Stimulated activated CD8-positive, alpha-beta memory T cell treated with anti-CD3 and anti-CD28 coated beads, Interleukin-15, amount 100 ng/mL, for 1 hour (primary cell): ENCODE measurements at places on chromosomes 2 and 18.

DNA sequence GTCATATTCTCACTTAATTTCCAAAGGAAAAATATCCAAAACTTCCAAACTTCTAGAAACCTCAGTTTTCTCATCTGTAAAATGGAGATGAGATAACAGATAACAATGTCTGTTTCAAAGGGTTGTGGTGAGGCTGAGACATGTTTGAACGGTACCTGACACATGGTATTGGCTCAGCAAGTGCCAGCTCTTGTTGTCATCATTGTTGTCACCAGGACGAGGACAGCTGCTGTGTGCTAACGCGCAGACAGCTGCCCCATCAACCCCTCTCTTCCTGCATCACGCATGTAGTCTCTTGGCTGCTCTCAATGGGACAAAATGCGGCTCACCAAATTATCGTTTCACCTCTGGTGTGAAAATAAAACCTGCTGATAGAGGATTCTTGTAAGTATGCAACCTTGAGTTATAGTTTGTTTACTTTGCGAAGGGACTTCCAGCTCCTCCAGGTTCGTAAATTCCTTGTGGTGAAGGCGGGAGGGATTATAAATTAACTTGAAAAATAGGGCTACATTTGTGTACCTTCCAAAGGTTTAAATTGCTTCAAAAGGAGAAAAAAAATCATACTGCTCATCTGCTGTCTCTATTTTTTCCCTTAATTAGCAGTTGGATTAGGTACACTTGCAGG is 605.4 kb downstream of the BCL11A start:
- DNase-seq, result no peak

GRCh38 chr18:67589325-67589724 is 72.8 kb upstream of the DSEL start:
- DNase-seq, result no peak

DNA sequence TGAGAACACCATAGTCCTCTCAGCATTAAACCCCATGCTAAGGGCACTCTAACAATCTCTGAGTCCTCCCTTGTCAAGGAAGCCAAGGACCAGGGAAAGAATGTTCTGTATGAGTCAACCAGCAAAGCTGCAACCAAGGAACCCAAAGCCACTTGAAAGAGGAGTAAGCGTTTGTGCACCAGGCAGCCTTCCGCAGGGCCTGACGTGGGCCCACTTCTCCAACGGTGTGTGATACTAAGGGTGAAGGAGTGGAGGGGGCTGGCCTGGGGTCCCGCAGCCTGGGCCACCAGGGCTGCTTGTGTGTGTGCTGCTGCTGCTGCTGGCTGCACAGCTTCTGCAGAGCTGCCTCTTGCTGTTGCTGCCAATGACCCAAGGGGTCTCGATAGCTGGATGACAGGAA is 30.1 kb upstream of the GALNT14 start:
- DNase-seq, result no peak

DNA sequence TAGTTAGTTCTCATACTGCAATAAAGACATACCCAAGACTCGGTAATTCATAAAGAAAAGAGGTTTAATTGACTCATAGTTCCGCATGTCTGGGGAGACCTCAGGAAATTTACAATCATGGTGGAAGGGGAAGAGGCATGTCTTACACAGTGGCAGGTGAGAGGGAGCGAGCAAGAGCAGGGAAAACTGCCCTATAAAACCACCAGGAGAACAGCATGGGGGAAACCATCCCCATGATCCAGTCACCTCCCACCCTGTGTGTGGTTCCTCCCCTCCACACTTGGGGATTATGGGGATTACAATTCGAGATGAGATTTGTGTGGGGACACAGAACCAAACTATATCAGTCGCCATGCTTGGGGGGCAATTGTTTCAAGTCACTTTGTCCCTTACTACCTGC is 1.1 kb upstream of the SSB start:
- DNase-seq, result no peak

DNA sequence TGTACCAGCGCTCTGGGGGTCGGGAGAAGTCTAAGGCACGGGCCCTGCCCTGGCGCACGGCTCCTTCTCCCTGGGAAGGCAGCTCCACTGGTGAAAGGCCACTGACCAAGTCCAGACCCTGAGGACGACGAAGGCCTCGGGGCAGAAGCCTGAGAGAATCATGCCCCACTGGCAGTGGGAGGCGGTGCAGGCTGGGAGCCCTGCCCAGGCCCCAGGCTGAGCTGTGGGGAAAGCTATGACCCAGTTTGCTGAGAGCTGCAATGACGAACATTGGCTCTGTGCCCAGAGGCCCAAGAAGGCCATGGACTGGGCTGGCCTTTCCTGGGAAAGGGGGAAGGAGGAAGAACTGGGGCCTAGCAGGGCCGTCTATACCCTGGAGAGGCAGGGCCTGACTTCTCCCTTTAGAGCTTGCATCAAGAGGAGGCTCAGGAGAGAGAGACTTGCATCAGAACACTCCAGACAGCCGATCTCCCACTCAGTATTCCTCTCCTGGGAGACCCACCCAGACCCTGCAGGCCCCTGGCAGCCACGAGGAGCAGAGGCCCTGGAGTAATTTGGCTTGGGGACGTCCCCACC is 32.9 kb downstream of the HS1BP3 start:
- no peak for DNase-seq

GRCh38 chr2:73922681-73923080 is 4.0 kb upstream of the DGUOK start:
- DNase-seq, result no peak

DNA sequence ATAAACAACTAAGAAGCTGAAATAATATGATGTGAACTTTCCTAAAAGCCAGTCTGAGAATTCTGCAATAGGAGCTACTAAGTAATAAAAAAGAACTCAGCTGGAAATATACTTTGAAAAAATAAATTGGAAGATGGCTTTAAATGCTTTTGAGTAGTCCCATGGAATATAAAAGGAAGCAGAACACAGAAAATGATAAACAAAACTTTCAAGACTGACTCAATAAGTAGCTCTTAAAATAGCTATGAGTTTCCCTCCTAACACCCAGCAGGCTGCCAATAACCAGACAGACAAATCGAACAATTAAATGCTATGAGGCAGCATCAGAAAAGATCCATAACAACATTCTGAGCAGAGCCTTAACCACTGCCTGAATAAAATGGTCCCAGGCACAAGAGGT is 319.9 kb downstream of the DPP10 start:
- no peak for DNase-seq

DNA sequence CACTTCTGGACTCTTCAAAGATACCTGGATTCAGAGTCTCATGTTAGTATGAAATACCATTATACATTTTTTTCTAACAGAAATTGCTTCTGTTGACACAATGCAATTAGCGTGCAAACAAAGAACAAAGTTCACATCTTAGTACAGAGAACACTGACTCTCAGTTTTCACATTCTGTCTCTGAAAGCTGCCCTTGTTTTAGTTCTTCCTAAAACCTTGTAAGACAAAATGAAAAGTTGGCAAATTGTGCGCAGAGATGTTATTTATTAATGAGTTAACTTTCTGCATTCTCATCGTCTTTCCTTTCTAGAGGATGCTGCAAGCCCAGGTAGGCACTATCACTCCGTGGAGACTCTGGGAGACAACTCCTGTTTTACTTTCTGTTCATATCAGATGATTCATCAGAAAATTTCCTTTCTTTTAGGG is 377.3 kb upstream of the POU3F3 start:
- DNase-seq, result no peak

GRCh38 chr2:28360058-28360717 is 32.5 kb upstream of the FOSL2 start:
- DNase-seq, result no peak

DNA sequence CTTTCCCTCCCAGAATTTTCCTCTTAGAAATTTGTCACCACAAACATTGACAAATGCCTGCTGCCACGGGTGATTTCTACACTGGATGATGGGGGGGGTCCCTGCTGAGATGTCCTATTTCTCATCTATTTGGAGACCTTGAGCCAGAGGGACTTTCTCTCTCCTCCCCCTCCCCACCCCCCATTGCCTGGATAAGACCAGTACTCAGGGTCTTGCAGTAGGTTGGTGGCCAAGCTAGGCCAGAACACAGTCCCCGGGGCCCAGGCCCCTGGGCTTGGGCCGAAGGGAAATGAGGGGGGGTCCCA is 560 bp upstream of the DUSP2 start:
- DNase-seq, result no peak

- DNase-seq, result no peak
These were observed 61.3 kb downstream of the LONRF2 start for GRCh38 chr2:100260712-100261620.

GRCh38 chr2:144679942-144680341 is 160.0 kb upstream of the ZEB2 start:
- DNase-seq, result no peak

GRCh38 chr2:191319186-191319585 is 74.0 kb downstream of the MYO1B start:
- DNase-seq, result no peak

DNA sequence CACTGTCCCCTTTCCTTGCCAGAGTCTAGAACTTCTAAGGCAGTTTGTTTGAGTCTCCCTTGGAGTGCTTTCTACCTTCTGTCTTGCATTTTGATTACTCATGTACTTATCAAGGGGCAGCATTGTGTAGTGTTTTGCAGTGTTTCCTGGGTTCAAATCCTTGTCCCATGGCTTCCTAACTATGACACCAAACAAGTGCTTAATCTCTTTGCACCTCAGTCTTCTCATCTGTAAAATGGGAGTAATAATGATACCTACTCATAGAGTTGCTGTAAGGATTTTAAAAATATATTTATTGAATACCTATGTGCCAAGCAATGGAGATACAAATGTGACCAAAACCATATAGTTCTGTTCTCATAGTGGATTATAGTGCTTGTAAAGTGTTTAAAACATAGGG is 105.5 kb upstream of the PKDCC start:
- no peak for DNase-seq

- no peak for DNase-seq
These were observed 128.9 kb upstream of the CELF4 start for GRCh38 chr18:37694516-37694915.

DNA sequence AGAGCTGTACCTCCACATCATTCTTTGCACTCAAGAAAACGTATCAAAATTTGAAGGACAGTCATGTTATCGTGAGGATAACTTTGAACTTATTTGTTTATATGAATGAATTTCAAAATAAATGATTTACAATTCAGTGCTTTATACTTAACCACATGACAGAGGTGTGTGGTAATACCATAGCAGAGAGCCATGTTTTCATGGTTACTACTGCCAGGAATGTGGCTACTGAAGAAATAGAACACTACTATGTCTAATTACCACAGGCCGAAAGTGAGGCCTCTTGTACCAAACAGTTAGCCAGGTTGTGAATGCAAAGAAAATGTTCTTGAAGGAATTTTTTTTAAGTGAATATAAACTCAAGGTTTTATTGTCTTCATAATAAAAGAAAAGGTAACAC is 49.2 kb downstream of the AAK1 start:
- no peak for DNase-seq

- DNase-seq, result no peak
These were observed 16.9 kb downstream of the EIF5B start for GRCh38 chr2:99354070-99354469.

- DNase-seq, result no peak
These were observed 41.0 kb downstream of the PTGR3 start for GRCh38 chr18:75167759-75168618.

DNA sequence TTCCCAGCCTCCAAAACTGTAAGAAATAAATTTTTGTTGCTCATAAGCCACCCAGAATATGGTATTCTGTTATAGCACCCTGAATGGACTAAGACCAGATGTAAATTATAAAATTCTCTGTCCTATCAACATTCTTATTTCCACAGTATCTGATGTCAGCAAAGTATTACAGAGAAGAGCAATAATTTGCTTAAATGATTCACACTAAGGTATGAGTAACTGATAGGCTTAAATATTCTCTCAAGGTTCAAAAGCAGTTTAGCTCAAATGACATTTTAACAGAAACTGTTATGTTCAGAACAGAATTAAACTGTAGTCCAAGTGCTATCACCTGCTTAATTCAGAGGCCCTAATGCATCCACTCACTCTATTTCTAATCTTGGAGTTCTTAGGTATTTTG is 12.8 kb downstream of the SESTD1 start:
- DNase-seq, result no peak

- DNase-seq, result no peak
These were observed 88.3 kb upstream of the MBOAT2 start for GRCh38 chr2:9091811-9092210.

DNA sequence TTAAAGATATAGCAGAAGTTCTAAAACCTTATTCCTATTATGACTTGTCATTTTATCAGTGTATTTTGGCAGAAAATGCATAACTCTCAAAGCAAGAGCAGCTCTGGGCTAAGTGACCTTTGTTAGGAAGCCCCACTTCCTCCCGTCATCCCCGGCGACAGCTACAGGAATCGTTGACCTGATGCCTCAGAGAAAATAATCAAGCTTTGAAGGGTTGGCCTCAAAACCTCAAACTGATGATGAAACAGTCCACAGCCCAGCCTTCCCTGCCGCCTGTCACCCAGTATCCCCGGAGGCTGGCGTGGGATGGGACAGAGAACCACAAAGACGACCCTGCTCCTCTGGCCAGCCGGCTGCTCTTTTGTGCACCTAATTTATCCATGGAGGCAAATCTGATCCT is 65.3 kb downstream of the KCNF1 start:
- DNase-seq, result no peak

GRCh38 chr18:48931680-48932461 is 18.9 kb downstream of the SMAD7 start:
- no peak for DNase-seq

GRCh38 chr2:237738255-237738654 is 60.3 kb upstream of the RBM44 start:
- no peak for DNase-seq

- DNase-seq, result no peak
These were observed 69.4 kb upstream of the TAF1B start for GRCh38 chr2:9773903-9774239.

GRCh38 chr2:207515671-207516070 is 14.1 kb upstream of the CREB1 start:
- DNase-seq, result no peak

GRCh38 chr2:39994151-39994550 is 215.1 kb upstream of the THUMPD2 start:
- DNase-seq, result no peak

- DNase-seq, result no peak
These were observed 12.1 kb downstream of the ANKRD23 start for GRCh38 chr2:96831679-96832078.
